T-helper 2 cell treated with Interferon-gamma antibody and Interleukin-4, amounts not matched to agents 5 μg/mL and 100 μg/mL, for 36 hours (primary cell): ENCODE measurements at places on chromosomes 1 and 21.

- H3K36me3 ChIP-seq, result no peaks in the 10 kb centered on the region
- no peaks in the 10 kb centered on the region for H3K27me3 ChIP-seq
- H3K4me1 ChIP-seq, result no peaks in the 10 kb centered on the region
- DNase-seq, result no peak
These were observed 291.1 kb upstream of the NFIA start for GRCh38 chr1:60791226-60791625.

DNA sequence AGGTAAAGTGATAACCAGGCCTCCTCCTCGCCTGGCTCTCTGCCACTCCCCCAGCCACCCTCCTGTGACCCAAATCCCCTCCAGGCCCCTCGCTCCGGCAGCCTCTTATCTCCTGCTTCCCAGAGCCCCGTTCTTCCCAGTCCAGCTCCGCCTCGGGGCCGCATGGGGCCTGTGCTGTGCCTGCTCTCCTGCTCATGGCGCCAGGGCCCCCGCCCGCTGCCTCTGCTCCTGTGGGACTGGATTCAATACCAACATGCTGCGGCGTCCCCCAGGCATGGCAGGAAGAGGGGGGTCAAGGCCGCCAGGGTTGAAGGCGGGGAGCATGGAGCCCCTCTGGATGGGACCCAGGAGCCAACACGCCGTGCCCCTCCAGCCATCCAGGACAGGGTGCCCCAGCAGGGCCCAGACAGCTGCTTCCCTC, 213.0 kb upstream of the VAMP3 start:
- no peaks in the 10 kb centered on the region for H3K36me3 ChIP-seq
- H3K27me3 ChIP-seq, result peaks cover 4% of the 10 kb centered on the region
- H3K4me3 ChIP-seq, result no peak overlapping the region

DNA sequence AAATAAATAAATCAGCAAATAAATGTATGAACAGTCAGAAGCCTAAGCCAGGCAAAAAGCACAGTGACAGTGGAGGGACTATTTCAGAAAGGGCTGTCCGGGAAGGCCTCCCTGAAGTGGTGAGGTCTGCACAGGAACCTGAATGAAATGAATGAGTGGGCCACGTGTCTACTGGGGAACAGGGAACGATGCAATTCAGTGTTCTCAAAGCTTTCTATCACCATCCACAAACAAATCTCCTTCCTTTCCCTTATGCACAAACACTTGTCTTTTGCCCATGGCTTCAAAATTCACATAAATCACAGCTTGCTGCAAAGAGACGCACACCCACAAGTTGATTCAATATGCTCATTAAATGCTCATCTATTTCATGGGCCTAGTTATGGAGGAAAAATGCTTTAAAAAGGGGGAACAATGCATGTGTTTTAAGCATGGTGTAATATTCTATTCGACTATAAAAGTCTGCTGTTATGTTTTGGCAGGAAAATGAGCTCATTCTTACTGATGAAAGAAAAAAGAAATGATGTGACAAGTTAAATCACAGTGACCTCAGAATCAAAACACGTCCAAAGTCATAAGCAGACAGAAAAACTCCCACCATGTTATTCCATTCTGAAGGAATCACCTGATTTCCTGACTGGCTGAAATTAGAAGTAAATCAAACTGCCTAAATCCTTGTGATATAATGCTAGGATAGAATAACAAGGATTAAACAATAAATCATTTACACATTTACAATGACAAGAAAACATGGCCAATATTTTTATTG, 21.6 kb downstream of the URB1 start:
- no peak overlapping the region for H3K4me3 ChIP-seq
- no peak for DNase-seq
- H3K27me3 ChIP-seq, result no peaks in the 10 kb centered on the region
- H3K36me3 ChIP-seq, result peaks cover 45% of the 10 kb centered on the region
- H3K4me1 ChIP-seq, result peaks cover 6% of the 10 kb centered on the region
- peak overlapping the region; percentile 49 for H3K27ac ChIP-seq

GRCh38 chr1:102186536-102186935, 189.8 kb upstream of the OLFM3 start:
- H3K27me3 ChIP-seq, result no peaks in the 10 kb centered on the region
- no peak for DNase-seq
- no peaks in the 10 kb centered on the region for H3K36me3 ChIP-seq
- no peak overlapping the region for H3K4me3 ChIP-seq
- H3K4me1 ChIP-seq, result no peaks in the 10 kb centered on the region

- DNase-seq, result no peak
- no peak overlapping the region for H3K27ac ChIP-seq
- no peaks in the 10 kb centered on the region for H3K36me3 ChIP-seq
- no peak overlapping the region for H3K4me3 ChIP-seq
- H3K27me3 ChIP-seq, result no peaks in the 10 kb centered on the region
These were observed 11.6 kb downstream of the CD160 start for GRCh38 chr1:145730900-145731299.

DNA sequence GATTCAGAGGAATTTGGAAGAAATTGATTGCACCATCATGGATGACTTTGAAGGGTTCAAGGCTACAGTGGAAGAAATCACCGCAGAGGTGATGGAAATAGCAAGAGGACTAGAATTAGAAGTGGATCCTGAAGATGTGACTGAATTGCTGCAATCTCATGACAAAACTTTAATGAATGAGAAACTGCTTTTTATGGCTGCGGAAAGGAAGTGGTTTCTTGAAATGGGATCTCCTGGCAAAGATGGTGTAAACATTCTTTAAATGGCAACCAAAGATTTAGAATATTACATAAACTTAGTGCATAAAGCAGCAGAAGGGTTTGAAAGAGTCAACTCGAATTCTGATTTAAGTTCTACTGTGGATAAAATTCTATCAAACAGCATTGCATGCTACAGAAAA, 698.6 kb downstream of the PLA2G4A start:
- no peak for DNase-seq
- H3K4me1 ChIP-seq, result no peaks in the 10 kb centered on the region
- no peak overlapping the region for H3K27ac ChIP-seq
- no peak overlapping the region for H3K4me3 ChIP-seq

DNA sequence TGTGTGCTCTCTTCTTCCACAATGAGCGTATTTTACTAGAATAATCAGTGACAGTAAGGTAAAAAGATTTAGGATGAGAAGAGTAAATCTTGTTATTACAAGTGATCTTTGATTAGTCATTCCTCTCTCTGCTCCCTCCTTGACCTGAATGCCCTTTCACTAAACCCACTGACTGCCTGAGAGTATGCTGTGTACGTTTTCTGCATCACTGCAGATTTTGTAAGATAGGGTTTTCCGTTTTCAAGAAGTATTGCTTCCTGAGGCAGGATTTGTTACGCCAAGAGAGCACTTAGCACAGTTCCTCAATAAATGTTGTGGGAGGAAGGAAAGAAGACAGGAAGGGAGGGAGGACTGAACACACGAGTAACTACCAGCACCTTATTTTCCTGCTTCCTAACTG, 7.7 kb upstream of the LAMB3 start:
- no peaks in the 10 kb centered on the region for H3K36me3 ChIP-seq
- DNase-seq, result peak; percentile 58
- peak overlapping the region; percentile 52 for H3K4me3 ChIP-seq
- H3K27ac ChIP-seq, result peak overlapping the region; percentile 53
- no peaks in the 10 kb centered on the region for H3K27me3 ChIP-seq
- peaks cover 14% of the 10 kb centered on the region for H3K4me1 ChIP-seq

DNA sequence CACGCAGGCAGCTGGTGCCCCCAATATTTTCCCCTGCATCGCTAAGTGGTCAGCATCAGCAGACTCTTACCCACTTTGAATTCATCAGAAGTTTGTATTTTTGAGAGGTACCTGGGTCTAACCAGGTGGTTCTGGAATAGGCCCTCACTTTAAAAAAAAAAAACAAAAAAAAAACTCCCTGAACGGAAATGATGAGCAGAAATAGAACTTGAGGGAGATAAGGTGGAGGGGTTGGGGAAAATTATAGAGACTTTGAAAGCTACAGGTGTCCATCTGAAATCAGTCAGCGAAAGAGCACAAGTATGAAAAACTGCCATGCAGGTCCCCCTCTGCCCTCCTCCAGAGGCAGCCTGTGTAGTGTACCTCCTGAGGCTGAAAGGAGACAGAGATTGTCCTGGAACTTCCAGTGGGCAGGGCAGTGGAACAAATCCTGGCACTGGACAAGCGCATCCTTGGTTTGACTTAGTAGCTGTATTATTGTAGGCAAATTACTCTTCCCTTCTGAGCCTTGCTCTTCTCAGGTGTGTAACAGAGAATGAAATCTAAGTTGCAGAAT, 1.2 kb downstream of the SLAMF7 start:
- peak overlapping the region; percentile 27 for H3K27ac ChIP-seq
- no peak for DNase-seq

DNA sequence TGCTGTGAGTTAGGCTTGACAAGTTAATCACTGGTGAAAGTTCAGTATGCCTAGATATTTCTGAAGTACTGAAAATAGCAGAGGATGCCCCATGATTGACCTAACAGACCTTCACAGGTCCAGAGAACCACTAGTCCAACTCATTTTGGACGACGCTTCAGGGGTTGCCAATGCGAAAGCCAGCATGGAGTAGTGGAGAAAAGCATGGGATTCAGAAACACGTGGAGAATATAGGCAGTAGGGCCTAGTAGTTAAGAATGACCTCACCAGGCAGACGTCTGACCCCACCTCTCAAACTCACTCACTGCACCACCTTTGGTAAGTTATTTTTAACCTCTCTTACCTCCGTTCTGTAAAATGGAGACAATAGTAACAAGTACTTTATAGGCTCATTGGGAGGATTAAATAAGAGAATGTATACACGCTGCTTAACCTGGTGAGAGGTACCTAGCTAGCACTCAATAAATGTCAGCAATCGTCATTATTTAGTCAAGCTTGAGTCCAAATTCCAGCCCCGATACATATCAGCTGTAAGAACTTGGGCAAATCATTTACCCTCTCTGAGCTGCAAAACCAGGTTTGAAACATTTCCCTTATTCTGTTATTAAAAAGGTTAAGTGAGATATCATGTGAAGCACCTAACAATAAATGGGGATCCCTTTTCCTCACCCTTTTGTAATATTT, 13.2 kb downstream of the PLPP3 start:
- no peak for DNase-seq
- no peaks in the 10 kb centered on the region for H3K4me1 ChIP-seq
- no peaks in the 10 kb centered on the region for H3K36me3 ChIP-seq
- no peak overlapping the region for H3K27ac ChIP-seq
- H3K27me3 ChIP-seq, result peaks cover 2% of the 10 kb centered on the region

- H3K4me1 ChIP-seq, result peaks cover 41% of the 10 kb centered on the region
- H3K27ac ChIP-seq, result peak overlapping the region; percentile 87
- DNase-seq, result no peak
- H3K27me3 ChIP-seq, result peaks cover 2% of the 10 kb centered on the region
These were observed 649 bp downstream of the AHDC1 start for GRCh38 chr1:27603309-27603680.

- no peaks in the 10 kb centered on the region for H3K4me1 ChIP-seq
- H3K4me3 ChIP-seq, result no peak overlapping the region
- H3K36me3 ChIP-seq, result no peaks in the 10 kb centered on the region
- no peaks in the 10 kb centered on the region for H3K27me3 ChIP-seq
- H3K27ac ChIP-seq, result no peak overlapping the region
These were observed 430.6 kb downstream of the KIF26B start for GRCh38 chr1:245585252-245585959.

GRCh38 chr21:46634966-46635323, 529 bp upstream of the PRMT2 start:
- H3K27me3 ChIP-seq, result no peaks in the 10 kb centered on the region
- peak overlapping the region; percentile 92 for H3K27ac ChIP-seq
- peaks cover 23% of the 10 kb centered on the region for H3K36me3 ChIP-seq
- peaks cover 55% of the 10 kb centered on the region for H3K4me1 ChIP-seq
- H3K4me3 ChIP-seq, result peak overlapping the region; percentile 93
- no peak for DNase-seq

GRCh38 chr1:222392556-222392955, 155.3 kb downstream of the HHIPL2 start:
- H3K27ac ChIP-seq, result no peak overlapping the region
- H3K36me3 ChIP-seq, result no peaks in the 10 kb centered on the region
- DNase-seq, result no peak
- H3K4me3 ChIP-seq, result no peak overlapping the region
- no peaks in the 10 kb centered on the region for H3K27me3 ChIP-seq

DNA sequence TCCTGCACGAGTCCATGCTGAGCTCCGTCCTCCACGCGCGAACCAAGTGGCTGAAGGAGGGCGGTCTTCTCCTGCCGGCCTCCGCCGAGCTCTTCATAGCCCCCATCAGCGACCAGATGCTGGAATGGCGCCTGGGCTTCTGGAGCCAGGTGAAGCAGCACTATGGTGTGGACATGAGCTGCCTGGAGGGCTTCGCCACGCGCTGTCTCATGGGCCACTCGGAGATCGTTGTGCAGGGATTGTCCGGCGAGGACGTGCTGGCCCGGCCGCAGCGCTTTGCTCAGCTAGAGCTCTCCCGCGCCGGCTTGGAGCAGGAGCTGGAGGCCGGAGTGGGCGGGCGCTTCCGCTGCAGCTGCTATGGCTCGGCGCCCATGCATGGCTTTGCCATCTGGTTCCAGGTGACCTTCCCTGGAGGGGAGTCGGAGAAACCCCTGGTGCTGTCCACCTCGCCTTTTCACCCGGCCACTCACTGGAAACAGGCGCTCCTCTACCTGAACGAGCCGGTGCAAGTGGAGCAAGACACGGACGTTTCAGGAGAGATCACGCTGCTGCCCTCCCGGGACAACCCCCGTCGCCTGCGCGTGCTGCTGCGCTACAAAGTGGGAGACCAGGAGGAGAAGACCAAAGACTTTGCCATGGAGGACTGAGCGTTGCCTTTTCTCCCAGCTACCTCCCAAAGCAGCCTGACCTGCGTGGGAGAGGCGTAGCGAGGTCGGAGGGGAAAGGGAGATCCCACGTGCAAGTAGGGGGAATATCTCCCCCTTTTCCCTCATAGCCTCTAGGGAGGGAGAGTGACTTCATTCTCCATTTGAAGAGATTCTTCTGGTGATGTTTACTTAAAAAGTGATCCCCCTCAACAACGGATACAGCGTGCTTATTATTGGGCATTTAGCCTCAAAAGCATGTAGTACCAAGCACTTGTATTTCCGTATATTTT, 991 bp downstream of the PRMT6 start:
- peaks cover 16% of the 10 kb centered on the region for H3K4me1 ChIP-seq
- peak overlapping the region; percentile 95 for H3K27ac ChIP-seq
- H3K4me3 ChIP-seq, result peak overlapping the region; percentile 91
- peak; percentile 60 for DNase-seq

GRCh38 chr1:156898161-156898566, 4.6 kb downstream of the PEAR1 start:
- H3K4me1 ChIP-seq, result peaks cover 5% of the 10 kb centered on the region
- DNase-seq, result no peak
- no peaks in the 10 kb centered on the region for H3K36me3 ChIP-seq
- H3K27ac ChIP-seq, result no peak overlapping the region
